ENCODE measurements at places on chromosomes 7 and 10. TPM values are rescaled to one million over a fixed set of nuclear protein-coding genes. Genes with fewer than 3 reads are reported as not detected.

The ANLN gene
- 26.7 TPM for total RNA-seq

The ADARB2 gene
- total RNA-seq, result 2.0 TPM

DNA sequence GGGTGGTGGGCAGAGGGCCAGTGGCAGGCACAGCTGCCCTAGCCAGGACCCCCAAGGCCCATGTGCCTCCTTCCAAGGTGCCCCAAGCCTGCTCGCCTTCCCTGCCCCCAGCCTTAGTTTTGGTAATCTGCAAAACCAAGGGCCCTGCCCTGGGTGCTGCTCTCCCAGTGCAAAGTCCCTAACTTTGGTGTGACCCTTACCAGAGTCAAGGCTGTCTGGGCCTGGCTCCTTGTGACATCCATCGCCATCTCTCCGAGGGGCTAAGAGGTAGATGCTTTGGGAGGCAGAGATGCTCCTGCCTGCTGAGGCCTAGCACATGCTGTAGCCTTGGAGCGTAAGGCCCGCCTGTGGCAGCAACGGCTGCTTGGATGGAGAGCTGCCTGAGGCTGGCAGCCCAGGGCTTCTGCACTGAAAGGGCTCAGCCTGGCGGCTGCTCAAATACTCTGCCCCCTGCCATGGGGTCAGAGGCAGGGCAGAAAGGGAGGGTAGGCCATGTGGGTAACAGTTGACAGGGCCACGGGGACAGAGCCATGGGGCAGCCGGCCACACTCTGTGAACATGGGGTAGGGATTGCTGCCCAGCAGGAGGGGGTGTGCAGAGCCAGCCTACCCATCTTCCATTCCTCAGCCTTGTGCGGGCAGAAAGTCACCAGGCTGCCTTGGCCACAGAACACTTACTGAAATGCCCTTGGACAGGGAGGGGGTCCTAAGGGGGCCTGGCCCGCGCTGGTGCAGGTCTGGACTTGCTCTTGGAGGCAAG is 17.9 kb upstream of the MYL7 start:
- no peak for ATAC-seq

DNA sequence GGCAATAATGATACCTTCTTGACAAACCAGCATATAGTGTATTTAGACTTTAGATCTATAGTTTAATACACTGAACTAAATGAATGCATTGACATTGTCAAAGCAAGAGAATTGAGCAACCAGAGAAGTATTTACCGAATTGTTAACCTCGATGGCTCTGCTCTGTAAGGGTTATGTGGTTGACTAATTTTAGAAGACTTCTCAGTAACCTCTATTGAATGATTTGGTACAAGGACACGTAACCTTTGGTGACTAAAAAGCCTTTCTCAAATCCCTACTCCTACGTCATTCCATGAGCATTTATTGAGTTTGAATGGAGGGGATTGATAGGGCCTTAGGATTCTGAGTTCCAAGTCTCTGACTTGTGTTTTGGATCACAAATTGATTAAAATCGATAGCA is 67.6 kb downstream of the MDFIC start:
- ATAC-seq, result no peak

DNA sequence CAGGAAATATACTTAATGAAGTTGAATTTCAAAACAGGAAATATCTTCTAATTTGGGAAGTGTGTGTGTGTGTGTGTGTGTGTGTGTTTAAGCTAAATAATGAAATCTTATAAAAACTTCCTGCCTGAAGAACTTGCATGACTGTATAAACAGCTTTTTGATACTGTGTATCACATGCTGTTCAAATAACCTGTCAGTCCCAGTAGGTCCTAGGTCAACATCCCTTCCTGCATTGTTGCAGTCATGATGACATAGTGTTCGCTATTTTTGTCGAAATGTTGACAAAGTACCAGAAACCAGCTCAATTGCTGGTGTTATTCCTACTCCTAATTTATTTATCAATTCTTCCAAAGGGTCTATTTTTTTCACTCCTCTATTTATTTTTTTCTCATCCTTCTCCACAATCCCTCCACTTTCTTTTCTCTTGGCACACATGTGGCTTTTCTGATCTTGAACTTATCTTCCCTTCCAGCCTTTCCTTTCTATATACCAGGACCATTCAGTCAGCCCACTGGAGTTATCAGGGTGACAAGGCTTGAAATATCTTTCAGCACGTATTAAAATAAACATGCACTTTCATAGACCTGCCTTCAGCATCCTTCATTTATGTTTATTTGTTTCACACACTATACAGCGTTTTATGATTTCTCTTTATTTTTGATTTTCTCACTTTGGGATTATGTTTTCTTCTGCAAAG is 115.8 kb downstream of the PLXDC2 start:
- ATAC-seq, result peak; percentile 8

- ATAC-seq, result no peak
These were observed 15.9 kb downstream of the COL1A2 start for GRCh38 chr7:94410413-94411187.

DNA sequence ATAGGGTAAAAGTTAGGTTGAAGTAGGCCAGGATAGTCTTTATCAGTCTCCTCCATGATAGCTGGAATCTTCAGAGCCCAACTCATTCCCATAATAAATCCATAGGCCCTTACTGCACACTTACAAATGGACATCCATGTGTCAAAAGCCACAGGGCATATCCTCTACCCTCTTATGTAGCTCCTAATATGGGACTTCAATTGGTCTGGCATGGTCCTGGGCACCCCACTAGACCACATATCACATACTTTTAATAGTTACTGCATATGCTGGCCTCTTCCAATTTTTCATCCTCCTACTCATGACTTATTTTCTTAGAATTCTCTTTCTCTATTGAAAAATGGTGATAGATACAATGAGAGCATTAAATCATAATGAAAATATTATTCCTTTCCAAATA is 169.3 kb downstream of the MAGI2 start:
- ATAC-seq, result no peak

GRCh38 chr10:117936141-117936540 is 110.6 kb downstream of the RAB11FIP2 start:
- ATAC-seq, result no peak

DNA sequence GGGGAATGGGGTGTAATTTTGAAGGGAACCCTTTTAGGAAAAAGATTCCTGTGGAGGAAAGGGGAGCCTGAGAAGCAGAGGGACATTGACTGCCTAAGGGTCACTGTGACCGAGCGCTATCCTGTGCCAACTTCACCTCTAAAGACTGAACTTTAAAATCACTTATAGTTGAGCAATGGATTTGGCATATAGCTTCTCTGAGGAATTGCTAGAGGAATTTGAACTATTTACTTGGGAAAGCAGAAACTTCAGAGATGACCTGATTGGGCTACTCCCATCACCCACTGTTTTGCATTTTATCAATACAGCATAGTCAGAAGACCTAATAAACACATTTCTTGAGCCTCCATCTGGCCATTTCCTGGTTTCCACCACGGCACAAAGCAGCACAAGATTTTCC is 23.7 kb upstream of the WNT16 start:
- no peak for ATAC-seq

The TPST1 gene
- total RNA-seq, result 42.5 TPM

GRCh38 chr10:113959383-113959760 is 84.3 kb upstream of the ADRB1 start:
- peak; percentile 59 for ATAC-seq

GRCh38 chr7:3064067-3064466 is 20.4 kb upstream of the CARD11 start:
- ATAC-seq, result no peak

DNA sequence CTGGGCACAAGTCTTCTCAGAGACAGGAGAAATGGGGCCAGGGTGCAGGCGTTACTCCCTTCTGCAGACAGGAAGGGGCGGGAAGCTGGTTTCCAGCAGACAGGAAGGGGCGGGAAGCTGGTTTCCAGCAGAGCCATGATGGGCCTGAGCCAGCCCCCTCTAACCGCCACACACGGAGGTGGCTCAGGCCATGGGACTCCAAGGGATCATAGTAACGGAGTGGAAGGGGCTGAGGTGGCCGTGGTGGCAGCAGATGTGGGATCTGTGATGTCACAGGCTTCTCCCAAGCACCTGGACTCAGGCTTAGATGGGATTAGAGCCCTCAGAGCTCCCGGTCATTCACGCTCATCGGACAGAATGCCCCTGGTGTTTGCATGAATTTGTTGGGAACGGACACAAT is 177.8 kb downstream of the USP6NL start:
- ATAC-seq, result no peak
